ENCODE measurements at places on chromosomes 16 and 17.

- no peak overlapping the region for H3K27ac ChIP-seq
- peaks cover 25% of the 10 kb centered on the region for H3K4me1 ChIP-seq
- H3K4me3 ChIP-seq = no peak overlapping the region
Observed at GRCh38 chr16:50261707-50262235, 4.6 kb upstream of the ADCY7 start.

GRCh38 chr17:40606548-40607353 is 40.9 kb downstream of the SMARCE1 start:
- peaks cover 100% of the 10 kb centered on the region for H3K4me1 ChIP-seq
- no peak overlapping the region for H3K4me3 ChIP-seq
- DNase-seq = no peak
- H3K27me3 ChIP-seq = no peaks in the 10 kb centered on the region

DNA sequence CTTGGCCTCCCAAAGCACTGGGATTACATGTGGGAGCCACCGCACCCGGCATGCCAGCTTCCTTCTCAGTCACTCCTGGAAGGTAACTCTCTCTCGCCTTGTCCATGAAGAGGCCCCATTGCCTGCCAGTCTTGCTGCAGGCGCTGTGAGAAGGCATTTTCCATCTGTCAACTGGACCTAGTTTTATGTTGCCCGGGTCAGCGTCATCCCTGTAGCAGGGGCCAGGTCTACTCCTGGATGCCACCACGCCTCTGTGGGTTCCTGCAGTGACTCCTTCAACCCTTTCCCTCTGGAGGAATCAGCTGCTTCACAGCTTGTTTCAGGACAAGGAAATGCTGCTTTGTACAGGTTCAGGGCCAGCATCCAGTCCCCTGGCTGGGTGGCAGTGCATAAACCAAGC is 2.6 kb upstream of the NLRC3 start:
- H3K4me3 ChIP-seq = no peak overlapping the region
- H3K27ac ChIP-seq = no peak overlapping the region
- no peaks in the 10 kb centered on the region for H3K36me3 ChIP-seq
- H3K27me3 ChIP-seq = no peaks in the 10 kb centered on the region

DNA sequence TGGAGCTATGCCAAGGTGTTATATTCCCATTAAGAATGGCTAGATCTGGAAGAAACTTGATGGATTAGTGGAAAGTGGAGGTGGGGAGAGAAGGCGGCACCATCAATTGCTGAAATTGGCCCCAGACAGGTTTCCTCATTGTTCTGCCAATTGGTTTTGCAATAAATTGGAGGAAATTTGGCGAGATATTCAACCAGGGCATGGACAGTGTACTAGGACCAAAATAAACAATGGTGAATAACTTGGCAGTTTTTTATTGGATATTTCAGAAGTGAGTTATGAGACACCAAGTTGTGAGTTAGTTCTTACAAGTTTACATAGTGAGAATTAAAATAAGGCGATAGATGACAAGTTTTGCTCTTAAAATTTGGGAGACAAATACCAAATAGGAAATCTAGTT is 41.1 kb upstream of the SOX9 start:
- H3K4me1 ChIP-seq = no peaks in the 10 kb centered on the region
- no peaks in the 10 kb centered on the region for H3K36me3 ChIP-seq
- DNase-seq = no peak
- H3K27me3 ChIP-seq = no peaks in the 10 kb centered on the region
- no peak overlapping the region for H3K4me3 ChIP-seq

- H3K27me3 ChIP-seq = peaks cover 4% of the 10 kb centered on the region
- H3K36me3 ChIP-seq = no peaks in the 10 kb centered on the region
- H3K4me1 ChIP-seq = no peaks in the 10 kb centered on the region
- no peak overlapping the region for H3K27ac ChIP-seq
Observed at GRCh38 chr16:46743232-46743719, 4.9 kb downstream of the MYLK3 start.

Measured in CD4-positive, alpha-beta memory T cell (primary cell).